Stimulated activated CD4-positive, alpha-beta T cell treated with anti-CD3 and anti-CD28 coated beads, Interleukin-15, amount 100 ng/mL, for 48 hours (primary cell): ENCODE measurements at places on chromosomes 1 and 21.

DNA sequence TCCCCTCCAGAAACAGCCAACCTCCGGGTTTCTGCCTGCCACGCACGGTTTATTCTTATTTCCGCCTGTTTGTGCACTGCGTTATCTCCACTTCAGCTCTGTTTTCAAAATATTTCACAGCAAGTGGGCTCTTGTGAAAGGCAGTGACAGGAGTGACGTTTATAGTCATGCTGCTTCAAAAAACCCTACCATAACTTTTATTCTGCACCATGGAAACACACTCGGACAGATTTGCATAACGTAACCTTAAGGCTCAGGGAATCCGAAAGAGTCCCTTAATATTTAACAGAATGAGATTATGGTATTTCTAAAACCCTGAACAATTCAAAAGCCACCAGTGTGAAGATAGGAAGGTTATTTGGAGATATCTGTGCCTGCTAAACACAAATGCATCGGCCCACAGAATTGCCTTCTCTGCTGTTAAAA lies 782 bp upstream of the SDE2 start:
- no peak for DNase-seq

DNA sequence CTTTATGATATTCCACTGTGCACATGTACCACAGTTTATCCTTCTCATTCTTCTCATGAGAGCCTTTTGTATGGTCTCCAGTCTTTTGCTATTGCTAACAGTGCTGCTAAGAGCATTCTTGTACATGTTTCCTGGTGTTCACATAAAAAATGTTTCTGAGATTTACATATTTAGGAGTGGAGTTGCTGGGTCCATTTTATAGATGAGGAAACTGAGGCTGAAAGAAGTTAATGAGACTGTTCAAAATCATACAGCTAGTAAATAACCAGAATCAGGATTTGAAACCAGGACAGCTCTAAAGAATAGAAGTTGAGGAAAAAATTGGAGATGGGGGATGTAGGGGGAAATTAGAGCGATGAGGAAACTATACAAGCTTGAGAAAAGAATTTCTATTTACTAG lies 27.8 kb upstream of the RGS16 start:
- no peak for DNase-seq

DNA sequence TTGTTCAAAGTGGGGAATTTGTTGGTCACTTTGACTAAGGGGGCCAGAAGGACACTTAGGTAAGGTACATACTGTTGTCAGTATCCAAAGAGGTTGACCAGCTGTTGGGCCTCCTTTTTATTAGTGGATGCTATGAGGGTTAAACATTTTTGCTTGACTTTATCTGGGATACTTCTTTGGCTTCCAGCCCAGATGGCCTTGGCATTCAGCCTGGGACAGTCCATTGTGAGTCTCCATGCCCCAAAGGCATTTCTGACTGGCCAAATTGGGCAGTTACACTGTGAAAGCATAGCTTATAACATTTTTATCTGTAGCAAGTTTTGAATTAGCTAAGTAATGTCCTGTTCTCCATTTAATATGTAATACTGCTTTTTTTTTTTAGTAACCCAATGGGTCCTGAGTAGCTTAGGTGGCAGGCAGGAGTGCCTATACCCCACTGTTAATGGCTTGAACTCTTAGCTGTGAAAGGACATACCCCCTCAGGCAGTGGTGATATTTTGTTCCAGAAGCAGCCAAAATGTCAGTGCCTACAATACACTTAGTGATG lies 35.4 kb upstream of the CD1D start:
- DNase-seq: no peak

- DNase-seq: no peak
Observed at GRCh38 chr1:234969011-234969441, 159.6 kb downstream of the TOMM20 start.

DNA sequence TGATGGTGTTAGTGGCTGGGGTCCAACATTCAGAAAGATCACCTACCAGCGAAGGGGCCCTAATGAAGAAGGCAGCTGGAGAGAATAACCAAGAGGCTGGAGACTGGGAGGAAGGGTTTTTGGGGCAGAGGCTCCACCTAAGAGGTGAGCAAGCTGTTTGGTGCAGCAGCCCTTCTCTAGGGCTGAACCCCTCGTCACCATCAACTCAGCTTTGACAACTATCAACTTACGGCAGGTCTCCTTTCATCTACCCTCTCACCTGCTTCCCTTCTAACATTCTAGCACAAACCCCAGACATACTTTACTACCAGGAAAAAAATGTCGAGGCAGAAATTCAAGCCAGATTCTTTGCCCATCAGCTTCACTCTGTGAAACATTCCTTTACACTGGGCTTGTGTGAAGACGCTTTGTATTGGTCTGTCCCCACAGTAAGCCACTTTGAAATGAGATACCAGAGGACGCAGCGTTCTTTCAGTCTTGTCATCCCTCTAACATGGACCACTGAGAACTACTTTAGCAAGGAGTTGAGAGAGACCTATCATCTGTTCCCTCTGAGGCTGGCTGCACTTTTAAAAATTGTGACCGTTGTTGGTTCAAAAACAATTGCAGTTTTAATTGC lies 84.6 kb downstream of the RAVER2 start:
- no peak for DNase-seq

- no peak for DNase-seq
Observed at GRCh38 chr1:39102537-39103327, 76.6 kb downstream of the NDUFS5 start.

DNA sequence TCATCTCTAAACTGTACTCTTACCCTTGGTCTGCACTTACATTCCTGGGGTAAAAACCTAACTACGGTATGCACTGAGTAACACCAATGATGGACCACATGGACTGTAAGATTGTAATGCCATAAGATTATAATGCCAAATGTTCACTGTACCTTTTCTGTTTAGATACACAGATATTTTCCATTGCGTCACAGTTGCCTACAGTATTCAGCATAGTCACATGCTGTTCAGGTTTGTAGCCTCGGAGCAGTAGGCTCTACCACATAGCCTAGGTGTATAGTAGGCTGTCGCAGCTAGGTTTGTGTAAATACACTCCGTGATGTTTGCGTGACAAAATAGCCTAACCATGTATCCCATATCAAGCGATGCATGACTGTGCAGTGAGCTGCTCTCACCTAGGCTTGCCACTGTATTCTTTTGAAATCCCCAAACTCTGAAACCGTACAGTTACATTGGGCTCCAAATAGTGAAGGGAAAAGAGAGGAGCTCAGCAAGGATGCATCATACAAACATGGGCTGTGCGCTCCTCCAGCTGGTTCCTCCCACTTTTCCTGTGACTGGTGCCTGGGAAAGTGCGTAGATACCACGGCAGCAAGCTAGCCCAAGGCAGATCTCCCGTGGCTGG lies 35.2 kb downstream of the CFAP57 start:
- no peak for DNase-seq

- DNase-seq: no peak
Observed at GRCh38 chr1:36846357-36846756, 188.0 kb downstream of the GRIK3 start.

- DNase-seq: no peak
Observed at GRCh38 chr21:24424776-24425175, 1182.5 kb downstream of the MRPL39 start.

- DNase-seq: no peak
Observed at GRCh38 chr1:96863449-96863848, 141.9 kb downstream of the PTBP2 start.

GRCh38 chr1:103250441-103250861 lies 142.1 kb upstream of the COL11A1 start:
- DNase-seq: no peak

DNA sequence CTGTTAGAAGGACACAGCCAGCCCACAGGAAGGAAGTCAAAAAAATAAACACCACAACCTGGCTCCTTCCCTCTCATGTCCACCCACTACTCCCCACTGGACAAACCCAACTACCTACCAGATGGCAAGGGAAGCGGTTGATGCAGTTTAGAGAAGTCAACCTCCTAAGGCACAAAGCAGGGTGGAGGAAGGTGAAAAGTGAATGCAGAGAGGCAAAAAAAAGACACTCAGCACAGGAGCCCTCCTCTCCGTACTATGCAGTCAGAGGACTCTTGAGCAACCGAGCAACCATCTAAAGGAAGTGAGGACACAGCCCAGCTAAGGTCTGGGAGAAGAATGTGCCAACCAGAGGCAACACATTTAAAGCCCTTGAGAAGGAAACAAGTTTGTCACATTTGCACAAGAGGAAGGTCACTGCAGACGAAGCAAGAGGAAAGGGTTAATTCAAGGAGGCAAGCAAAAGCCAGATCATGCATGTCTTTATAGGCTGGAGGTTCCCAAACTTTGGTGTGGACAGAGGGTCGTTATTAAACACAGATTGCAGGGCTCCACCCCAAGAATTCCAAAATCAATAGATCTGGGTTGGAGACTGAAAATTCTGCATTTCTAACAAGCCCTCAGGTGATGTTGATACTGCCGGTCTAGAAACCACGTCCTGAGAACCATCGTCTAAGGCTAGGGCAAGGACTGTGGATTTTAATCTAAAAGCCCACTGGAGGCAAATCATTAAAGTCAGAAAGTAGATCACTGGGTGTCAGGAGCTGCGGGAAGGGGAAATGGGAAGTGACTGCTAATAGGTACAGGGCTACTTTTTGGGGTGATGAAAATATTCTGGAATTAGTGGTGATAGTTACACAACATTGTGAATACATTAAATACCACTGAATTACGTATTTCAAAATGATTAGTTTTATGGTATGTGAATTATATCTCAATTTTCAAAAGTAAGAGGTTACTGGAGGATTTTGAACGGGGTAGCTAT lies 19.7 kb downstream of the TP53BP2 start:
- DNase-seq: no peak

DNA sequence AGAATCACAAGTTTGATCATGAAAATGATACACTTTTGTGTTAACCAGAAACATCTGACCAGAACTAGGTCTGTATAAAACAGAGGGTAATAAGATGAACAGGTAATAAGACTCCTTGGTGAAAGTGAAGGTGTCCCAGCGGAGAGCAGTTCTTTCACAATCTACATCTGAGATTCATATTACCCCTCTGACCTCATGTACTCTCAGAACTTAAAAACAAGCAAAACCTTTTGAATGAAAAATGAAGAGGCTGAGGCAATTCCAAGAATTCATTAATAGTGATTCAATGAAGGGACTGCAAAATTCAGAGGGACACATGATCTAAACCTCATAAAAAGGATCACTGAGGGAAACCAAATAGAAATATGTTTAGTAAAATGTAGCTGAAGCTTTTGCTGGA lies 10.9 kb upstream of the MPZL1 start:
- DNase-seq: no peak

DNA sequence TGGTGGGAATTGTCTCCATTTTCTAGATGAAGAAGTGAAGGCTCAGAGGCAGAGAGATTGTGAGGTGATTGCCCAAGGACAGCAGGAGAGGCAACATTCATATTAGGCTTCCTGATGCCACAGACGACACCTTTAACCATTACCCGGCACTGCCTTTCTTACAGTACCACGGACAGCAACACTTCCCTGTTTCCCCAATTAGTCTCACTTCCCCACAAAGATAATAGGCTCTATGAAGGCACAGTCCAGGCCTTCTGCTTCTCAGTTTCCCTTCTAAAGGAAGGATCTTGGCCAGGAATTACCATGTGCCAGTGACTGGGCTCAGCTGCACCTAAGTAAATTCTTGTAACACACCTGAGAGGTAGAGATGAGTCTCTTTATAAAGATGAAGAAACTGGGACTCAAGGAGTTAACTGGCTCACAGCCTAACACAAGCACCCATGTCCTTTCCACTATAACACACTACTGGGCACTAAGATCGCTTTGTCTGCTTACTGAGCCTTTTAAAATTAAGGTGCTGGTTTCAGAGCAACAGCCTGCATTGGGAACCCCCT lies 9.6 kb downstream of the IGSF9 start:
- DNase-seq: no peak

DNA sequence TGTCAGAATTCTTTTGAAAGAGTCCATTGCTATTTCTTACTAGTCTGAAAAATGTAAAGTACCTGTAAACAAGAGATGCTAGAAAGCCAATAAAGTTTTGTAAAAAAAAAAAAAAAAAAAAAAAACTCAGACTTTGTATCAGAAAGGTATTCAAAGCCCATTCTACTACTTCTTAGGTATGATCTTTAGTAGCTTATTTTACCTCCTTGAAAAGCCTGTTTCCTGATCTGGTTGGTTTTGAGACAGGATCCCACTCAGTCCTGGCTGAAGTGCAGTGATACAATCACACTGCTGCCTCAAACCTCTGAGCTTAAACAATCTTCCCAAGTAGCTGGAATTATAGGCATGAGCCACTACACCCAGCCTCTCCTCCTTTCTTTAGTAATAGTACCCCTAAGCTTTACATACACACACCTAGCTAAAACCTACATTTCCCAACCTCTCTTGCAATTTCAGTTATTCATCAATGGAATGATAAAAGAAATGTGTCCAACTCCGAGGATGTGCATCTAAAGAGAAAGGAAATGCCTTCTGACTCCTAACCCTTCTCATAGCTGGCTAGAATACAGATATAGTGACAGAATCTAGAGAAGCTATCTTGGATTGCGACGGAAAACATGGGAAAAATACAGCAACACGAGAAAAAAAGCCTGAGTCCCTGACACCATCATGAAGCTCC lies 30.6 kb downstream of the EPS15 start:
- no peak for DNase-seq
